Activated CD4-positive, alpha-beta T cell treated with anti-CD3 and anti-CD28 coated beads for 4 hours (primary cell): ENCODE measurements at places on chromosomes 7 and 10.

- no peak for DNase-seq
Observed at GRCh38 chr10:129541748-129542487, 74.9 kb downstream of the MGMT start.

DNA sequence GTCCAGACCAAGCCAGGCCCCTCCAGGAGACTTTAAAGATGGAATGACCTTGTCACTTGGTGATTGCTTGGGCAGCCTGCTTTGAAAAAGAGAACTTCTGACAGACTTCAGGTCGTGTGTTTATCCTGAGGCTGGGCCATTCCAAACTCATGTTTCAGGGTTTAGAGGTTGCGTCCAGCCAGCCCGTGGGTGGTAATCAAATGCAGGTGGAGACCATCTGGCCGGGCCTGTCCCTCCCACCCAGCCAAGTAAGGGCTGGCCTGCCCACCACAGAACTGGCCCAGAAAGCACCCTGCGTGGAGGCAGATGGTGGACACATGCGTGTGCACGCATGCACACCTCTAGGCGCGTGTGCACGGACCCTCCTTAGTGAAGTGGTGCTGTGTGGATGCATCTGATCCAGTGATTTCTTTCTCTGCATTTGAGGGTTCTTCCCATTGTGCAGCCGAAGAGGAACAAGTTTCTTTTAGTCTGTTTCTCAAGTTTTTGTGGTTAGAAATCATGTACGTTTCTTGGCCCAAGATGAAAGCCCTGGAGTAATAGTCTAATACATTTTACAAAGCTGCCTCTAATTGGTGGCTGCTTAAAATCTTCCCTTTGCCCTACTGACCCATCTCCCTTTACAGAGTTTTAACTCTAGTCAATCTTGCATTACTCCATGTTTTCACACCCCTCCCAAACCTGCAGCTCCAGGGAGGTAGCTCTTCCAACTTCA lies 43.0 kb downstream of the SUFU start:
- DNase-seq = no peak

GRCh38 chr10:70898687-70899086 lies 10.3 kb upstream of the PCBD1 start:
- no peak for DNase-seq

DNA sequence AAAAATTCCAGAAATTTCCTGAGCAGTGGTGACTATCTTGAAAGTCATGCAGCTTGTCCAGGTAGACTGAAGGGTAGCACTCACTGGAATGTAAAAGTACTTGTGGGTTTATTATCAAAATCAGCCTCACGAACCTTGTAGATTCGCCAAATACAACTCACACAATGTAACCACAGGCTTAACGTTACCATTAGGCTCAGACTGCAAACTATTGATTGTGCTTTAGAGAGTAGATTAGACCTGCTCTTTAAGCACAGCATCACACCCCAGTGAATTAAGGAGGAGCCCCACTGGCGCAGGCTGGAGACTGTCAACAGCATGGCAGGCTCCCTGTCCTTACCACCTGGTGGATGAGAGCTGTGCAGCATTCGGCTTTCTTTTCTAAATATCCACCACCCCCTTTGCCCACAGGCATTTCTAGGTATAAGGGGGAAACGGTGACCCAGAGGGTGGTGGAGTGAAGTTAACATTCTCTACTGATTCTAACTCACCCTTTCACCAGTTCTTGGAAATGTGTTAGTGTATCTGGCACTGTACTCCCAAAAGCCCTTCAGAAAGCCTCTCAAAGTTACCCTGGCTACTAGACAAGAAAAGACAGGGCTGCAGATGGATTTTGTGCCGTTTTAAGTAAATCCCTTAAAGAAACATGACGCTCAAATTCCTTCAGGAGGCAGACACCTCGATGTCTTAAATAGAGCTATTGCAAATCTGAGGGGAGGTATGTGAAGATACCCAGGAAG lies 56.6 kb downstream of the GSDME start:
- no peak for DNase-seq

DNA sequence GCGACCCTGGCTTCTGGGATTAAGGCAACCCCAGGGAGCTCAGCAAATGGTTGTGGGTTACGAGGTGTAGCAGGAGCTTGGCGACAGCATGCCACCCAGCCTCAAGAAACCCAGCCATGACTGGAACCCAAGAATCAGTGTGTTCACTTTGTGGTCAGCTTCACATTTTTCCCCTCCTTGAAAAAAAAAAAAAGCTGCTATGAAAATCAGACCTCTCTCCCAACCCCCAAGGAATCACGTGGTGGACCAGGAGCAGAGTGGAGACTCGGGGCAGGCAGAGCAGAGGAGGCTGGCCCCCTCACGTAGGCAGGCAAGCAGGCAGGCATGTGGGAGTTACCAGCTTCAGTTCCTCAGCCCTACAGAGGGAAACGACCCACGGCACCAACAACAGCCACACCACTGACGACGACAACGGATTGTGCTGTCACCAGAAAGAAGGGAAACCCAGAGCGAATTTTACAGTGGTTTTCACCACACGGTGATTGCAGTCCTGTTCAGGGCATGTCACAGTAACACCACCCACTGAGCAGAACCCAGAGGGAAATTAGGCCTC lies 203.4 kb downstream of the SLC25A13 start:
- DNase-seq = no peak

DNA sequence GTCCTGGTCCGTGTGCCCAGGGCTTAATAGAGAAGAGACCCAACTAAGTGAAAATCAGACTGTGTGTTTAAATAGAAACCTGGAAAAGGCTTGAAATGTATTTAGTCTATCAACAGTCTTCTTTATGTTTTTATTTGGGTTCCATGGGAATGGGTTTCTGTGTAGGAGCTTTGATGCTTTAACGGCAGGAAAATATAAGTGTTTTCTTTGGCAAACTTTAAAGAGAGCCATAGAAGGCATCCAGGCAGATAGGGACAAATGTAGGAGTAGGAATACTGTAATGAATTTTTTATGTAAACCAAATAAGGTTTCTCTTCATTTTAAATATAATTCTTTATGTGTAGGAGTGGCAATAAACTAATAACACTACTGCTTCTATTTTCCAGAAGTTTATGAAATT lies 989.0 kb downstream of the GATA3 start:
- no peak for DNase-seq

DNA sequence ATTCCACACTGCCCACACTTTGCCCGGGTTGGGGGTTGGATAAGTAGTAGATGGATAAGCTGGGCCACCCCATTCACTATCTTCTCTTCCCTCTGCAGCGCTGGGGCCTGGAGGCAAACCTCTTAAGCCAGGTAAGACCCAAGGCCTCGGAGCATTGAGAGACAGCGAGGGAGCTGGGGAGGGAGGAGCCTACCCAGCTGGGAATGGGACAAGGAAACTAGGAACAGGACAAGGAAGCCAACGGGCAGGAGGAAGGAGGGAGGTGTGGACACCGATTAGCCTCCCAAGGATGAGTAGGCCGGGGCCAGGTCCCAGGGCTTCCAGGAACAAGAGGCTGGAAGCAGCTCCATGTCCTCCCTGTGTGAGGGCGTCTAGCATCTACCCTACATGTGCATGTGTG lies 9.6 kb downstream of the ELN start:
- no peak for DNase-seq

DNA sequence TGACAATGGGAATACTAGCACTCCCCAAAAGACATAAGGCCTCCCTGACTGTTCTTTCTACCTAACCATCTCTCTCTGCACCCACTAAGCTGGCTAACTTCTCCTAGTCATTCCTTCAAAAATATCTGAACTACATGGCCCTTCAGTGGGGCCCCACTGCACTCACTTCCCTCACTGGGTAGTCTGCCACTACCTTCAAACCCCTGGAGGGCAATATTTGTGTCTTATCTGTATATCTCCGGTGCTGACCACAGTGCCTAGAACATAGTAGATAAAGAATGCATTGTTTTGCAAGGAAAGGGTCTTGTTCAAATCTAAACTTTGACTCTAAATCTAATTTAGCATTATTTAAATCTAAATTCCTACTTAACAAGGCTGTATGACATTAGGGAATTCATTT lies 44.3 kb downstream of the CACUL1 start:
- no peak for DNase-seq

GRCh38 chr10:117241541-117242462 lies 888 bp downstream of the SLC18A2 start:
- DNase-seq = no peak

DNA sequence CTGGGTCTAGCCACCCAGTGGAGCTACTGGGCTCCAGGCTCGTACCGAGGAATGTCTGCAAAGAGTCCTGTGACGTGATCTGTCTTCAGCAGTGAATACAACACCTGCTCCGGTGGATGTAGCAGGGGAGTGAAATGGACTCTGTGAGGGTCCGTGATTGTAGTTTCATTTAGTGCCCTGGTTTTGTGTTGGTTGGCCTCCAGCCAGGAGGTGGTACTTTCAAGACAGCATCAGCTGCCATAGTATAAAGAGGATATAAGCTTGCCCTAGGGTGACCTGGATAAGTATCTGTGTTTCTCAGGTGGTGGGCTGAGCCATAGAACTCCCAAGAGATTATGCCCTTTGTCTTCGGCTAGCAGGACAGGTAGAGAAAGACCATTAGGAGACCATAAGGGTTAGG lies 24.6 kb upstream of the WNT2 start:
- DNase-seq = no peak

DNA sequence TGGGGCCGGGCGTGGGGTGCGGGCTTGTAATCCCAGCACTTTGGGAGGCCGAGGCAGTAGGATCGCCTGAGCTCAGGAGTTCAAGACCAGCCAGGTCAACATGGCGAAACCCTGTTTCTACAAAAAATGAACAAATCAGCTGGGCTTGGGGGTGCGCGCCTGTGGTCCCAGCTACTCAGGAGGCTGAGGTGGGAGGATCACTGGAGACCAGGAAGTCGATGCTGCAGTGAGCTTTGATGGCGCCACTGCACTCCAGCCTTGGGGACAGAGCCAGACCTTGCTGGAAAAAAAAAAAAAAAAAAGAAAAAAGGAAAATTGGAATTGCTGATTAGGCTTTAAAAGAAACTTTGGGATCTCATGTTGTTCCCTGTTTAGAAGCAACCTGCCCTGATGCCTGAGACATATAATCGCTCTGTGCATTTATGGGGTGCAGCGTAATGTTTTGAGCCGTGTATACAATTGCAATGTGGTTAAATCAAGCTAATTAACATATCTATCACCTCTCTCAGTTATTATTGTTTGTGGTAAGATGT lies 851 bp downstream of the AKR1E2 start:
- no peak for DNase-seq

- DNase-seq = no peak
Observed at GRCh38 chr10:123619067-123619855, 46.9 kb upstream of the GPR26 start.

DNA sequence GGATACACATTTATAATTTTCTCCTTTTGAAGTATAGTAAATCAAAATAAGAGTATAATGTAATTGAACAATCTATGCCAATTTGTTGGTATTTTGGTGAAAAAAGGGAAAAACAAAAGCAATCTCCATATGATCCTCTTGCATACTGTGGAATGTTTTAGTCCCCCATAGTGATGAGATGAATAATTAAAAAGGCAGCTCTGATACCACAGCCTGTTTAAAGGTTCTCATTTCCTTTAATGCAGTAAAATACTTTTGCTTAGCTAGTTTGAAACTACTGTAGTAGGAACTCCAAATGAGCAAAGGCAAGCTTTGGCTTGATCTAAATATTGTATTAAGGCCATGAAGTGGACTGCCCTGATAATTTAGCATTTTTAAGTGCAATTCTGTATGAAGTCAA lies 77.6 kb downstream of the VTI1A start:
- no peak for DNase-seq

GRCh38 chr7:127769696-127770400 lies 117.9 kb downstream of the SND1 start:
- no peak for DNase-seq

DNA sequence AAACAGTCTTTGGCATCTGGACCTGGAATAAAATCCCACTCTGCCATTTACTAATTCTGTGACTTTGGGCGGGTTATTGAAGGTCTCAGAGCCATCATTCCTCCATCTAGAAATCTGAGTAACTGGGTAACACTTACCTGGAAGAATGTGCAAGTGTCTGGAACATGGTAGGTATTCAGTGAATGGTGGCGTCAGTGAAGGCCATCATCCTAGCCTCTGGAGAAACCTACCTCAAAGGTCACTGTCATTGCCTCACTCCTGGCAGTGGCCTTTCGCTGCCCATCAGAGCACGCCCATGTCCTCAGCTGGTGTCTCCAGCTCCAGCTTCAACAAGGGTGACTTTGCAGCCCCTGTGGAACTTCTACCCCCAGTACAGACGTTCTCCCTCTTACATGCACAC lies 4.5 kb downstream of the GAL3ST4 start:
- no peak for DNase-seq

DNA sequence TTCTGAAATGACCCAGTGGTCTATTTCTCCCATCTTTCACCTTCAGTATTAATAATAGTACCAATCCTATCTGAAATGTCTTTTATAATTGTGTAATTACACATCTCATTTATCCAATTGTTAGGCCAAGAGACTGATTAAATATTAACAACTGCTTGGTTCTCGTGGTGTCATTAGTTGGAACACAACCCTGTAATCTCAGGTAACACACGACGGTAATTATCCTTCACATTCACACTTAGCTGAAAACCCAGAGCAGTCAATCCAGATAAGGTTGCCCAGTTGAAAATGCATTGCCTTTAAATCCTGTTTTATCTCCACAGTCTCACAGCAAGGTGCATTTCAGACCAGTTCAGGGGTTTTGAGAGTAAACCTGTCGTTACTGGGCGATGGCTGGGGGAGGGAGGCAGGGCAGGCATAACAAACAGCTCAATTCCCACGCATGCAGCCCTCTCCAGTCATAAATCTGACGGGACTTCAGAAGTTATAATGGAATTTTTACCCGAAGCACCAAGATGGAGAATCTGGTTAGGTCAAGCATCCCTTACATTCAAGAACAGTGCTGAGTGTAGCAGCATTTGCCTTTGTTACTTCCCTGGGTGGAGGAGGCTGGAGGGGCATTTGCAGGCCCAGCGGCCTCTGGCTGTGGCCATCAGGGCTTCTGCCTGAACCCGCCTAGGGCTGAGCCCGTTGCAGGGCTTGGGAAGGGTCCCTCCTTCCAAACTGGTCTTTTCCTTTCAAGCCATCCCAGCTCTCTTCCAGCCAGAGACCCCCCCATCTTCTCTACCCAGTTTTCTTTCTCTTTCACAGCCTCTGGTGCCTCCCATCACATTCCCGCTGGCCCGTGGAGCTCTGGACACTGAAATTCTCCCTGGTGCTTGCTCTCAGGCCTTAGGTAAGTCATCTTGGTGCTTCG lies 201.0 kb upstream of the LYZL2 start:
- no peak for DNase-seq

GRCh38 chr7:40437936-40438634 lies 303.3 kb downstream of the SUGCT start:
- DNase-seq = no peak

DNA sequence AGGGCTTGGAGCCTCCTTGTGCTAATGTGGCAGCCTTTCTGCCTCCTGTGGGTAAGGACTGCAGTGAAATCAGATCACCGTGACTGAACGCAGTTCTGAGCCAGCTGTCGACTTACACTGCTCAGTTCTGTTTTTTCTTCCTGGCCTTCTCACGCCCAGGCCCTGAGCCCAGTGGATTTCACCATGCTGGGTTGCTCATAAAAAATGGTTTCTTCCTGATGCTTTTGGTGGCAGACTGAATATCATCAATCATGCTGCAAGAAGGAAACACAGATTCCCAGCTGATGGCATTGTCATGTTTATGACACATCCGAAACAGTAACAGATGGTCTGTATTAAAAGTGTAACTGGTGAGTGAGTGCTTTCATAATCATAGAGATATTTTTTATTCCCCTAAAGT lies 389.6 kb downstream of the GALNT17 start:
- no peak for DNase-seq

GRCh38 chr7:114100810-114101209 lies 182.0 kb upstream of the PPP1R3A start:
- no peak for DNase-seq
